Activated T-cell treated with anti-CD3 and anti-CD28 coated beads, Interleukin-2, amount 50 U/mL, for 72 hours (primary cell): ENCODE measurements at places on chromosomes 6 and 20.

DNA sequence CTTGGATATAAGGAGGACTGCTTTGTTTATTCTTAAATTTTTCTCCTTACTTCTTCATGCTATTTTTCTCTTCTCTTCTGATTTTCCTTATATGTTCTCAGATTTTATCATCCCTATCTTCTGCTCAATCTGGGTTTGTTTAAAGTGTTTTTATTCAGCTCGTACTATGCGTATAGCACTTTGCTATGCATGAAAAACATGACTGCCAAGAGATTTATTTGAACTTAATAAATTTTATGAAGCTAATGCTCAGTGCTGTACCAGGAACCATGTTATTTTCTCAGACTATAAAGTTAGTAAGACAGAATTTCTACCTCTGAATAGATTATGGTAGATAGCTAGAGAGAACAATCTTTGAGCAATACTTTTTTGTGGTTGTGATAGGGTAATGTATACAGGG, 305.9 kb downstream of the LAMA2 start:
- DNase-seq = no peak

- no peak for DNase-seq
Observed at GRCh38 chr6:20167601-20168000, 44.7 kb downstream of the MBOAT1 start.

GRCh38 chr6:26375270-26375669, 7.6 kb upstream of the BTN2A2 start:
- DNase-seq = no peak

DNA sequence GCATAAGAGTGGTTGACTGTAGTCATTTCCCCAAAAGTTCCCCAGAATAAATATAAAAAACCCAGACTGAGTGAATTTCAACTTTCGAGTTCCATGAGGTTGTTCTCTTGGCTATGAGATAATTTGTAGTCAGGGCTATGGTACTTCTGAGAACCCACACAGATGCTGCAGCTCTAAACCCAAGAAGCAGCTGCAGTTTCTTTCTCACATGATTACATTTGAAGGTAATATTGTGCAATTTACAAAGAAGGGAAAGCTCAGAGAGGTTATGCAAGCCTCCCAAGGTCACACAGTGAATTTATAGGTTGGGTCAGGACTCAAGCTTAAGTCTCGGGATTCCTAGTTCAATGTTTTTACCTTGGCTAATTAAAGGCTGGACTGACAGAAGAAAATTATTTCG, 29.7 kb upstream of the CD93 start:
- no peak for DNase-seq

GRCh38 chr6:127459231-127459641, at the start of gene KIAA0408:
Gene KIAA0408, minus strand, starts transcription at chr6:127459389. Its CDS starts 5,408 bp downstream, at chr6:127453981.
- DNase-seq = no peak

DNA sequence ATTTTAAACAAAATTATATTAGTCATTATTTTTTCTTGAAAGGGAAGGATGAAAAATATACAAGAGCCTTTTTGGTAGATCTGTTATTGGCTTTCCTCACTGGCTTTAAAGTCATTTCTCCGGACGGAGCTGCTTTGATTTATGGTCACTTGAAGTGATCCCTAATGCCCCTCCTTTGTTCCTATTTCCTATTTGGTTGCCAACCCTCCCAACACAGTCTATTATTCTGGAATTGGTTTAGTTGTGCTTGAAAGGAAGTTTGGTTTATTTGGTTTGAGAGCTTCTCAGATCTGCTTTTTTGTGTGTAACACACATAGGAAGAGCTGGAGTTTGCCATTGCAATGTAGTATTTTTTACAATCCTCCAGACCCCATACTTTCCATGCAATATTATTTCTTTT, 347.9 kb downstream of the RFPL4B start:
- no peak for DNase-seq

DNA sequence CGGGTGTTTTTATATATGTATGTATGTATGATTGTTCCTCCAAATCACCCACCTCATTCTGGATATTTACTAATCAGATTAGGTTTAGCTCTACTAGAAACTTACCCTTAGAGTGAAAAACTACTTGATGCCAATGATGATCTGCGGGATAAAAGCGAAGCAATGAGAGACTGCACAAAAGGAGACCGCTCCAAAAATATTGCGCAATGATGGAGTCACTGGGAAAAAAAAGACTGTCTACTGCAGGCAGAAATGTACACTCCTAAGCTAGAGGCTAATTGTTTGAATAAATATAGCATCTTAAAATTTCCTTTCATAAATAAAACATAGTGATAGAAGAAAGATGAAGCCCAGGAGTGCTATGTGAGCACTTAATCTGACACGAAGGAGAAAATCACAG, 7.3 kb downstream of the RAB32 start:
- DNase-seq = no peak

DNA sequence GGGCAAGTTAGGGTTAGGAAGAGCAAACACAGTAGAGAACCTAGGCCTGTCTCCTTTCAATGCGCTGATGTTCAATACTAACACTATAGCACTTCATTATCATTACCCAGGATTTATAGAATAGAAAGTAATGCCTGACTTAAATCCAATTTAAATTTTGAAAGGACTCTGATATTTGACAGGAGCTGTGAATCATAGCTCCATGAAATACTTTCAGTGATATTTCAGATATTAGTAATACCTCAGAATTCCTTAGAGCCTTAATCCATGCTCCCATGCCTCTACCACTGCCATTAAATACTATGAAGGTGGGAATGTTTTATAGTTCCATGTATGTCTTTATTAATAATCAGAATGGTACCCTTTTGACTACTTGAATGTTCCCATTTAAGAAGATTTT, 530.2 kb downstream of the BCKDHB start:
- DNase-seq = no peak

DNA sequence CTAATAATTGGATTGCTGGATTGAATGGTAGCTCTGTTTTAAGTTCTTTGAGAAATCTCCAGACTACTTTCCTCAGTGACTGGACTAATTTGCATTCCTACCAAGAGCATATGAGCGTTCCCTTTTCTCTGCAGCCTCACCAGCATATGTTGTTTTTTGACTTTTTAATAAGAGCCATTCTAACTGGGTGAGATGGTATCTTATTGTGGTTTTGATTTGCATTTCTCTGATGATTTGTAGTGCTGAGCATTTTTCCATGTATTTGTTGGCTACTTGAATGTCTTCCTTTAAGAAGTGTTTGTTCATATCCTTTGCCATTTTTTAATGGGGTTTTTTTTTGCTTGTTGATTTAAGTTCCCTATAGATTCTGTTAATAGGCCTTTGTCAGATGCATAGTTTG, 94.7 kb upstream of the AHI1 start:
- no peak for DNase-seq

GRCh38 chr20:50285376-50286173, 94.9 kb downstream of the CEBPB start:
- DNase-seq = peak; percentile 63

DNA sequence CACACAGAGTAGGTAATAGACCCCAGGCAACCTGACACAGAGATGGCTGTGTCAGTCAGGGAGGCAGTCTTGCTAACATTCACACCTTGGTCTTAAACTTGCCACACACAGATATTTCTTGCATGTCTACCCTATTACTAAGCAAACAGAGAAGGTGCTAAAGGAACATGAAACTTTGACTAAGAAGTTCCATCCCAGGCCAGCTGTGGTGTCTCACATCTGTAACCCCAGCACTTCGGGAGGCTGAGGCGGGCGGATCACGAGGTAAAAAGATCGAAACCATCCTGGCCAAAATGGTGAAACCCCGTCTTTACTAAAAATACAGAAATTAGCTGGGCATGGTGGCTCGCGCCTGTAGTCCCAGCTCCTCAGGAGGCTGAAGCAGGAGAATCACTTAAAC, 222.4 kb upstream of the JARID2 start:
- DNase-seq = peak; percentile 85

- peak; percentile 76 for DNase-seq
Observed at GRCh38 chr6:118894425-118895260, 691 bp downstream of the ASF1A start.

- no peak for DNase-seq
Observed at GRCh38 chr6:106490974-106491373, 130.5 kb downstream of the CRYBG1 start.

DNA sequence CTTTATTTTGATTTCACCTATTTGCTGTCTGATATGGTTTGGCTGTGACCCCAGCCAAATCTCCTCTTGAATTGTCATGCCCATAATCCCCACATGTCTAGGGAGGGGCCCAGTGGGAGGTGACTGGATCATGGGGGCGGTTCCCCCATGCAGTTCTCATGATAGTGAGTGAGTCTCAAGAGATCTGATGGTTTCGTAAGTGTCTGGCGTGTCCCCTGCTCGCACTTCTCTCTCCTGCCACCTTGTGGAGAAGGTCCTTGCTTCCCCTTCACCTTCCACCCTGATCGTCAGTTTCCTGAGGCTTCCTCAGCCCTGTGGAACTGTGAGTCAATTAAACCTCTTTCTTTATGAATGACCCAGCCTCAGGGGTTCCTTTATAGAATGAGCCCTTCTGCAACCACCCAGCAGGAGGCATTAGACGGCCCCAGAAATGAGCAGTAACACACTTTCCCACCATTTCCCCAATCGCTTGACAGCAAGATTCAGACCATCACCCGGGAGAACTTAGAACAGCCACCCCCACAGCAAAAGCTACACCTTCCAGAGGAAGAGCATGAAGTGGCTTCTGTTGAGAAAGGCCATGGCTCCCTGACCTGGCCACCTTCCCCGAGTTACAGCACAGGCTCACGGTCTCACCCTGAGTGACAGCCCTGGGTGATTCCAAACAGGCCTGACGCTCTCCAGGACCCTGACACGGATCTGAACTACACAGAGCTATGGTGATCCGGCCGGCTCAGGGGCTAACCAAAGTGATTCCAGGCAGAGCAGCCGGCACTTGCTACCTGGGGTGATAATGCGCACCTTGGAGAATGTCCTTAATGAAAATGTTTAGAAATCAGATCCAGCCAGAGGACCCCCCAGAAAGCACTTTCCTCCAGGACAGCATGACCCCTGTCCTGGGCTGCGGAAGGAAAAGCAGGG, 131.2 kb upstream of the CDH4 start:
- peak; percentile 25 for DNase-seq

DNA sequence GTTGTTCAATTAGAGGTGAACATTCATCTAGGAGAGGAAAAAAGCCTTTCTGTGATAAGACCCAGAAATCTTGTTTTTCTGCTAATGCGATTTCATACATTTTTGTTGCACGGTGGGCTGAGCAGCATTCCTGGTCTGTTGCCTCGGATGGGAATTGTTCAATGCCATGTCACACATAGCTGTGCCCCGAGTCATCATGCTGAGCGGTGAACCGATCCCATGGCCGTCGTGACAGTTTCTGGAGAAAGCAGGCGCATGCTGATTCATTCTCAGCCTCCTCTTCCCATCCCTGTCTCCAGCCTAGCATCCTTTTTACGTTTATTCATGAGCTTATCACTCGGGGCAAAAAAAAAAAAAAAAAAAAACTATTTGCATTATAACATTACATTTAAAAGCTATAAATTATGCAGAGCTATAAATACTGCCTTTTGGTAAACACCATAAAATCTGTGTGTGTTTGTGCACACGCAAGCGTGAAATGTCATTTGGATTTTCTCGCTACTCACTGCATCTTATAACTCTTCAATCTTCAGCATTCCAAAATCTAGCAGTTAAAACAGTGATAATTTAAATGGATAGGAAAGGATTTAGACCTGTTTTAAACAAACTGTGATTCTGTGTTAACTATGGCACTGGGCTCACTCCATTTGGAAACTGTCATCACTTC, 58.9 kb upstream of the IFNGR1 start:
- no peak for DNase-seq

GRCh38 chr6:112117554-112117953, 30.2 kb downstream of the FAM229B start:
- no peak for DNase-seq

GRCh38 chr6:149318581-149319286, 1.2 kb downstream of the TAB2 start:
- DNase-seq = no peak

- DNase-seq = no peak
Observed at GRCh38 chr20:33677991-33678702, 3.9 kb upstream of the NECAB3 start.

DNA sequence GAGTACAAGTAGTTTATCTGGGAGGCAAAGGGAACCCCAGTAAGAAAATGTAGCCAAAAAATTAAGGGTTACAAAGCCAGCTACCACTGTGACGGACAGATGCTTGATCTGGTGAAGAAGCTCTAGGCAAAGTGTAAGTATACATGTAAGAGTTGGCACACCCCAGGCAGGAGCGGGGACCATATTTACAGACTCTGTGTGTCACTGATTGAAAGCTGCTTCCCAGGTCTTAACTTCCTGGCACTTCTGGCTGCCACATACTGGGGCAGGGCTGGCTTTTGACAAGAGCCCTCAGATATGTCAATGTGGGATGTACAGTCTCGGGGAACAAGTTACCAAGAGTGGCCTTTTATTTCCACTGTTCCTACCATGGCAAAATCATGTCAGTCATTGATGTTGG, 48.0 kb upstream of the BCLAF1 start:
- no peak for DNase-seq

GRCh38 chr6:125533710-125534397, 215.6 kb upstream of the HEY2 start:
- DNase-seq = no peak

DNA sequence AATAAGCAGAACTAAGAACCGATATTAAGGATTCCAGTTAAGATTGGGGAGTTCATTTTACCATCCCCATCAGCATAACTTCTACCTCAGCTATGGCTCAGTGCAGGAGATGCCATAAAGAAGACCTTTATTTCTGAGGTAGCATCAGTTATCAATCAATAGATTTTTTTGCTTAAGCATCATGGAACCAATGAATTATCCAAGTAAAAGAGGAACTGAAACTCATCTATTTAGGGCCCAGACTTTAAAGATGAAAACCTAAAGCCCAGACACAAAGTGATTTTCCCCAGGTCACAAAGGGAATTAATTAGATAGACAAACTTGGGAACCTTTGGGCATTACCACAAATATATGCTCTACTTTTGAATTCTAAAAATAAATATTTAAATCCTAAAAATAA, 59.2 kb upstream of the TINAG start:
- DNase-seq = no peak

DNA sequence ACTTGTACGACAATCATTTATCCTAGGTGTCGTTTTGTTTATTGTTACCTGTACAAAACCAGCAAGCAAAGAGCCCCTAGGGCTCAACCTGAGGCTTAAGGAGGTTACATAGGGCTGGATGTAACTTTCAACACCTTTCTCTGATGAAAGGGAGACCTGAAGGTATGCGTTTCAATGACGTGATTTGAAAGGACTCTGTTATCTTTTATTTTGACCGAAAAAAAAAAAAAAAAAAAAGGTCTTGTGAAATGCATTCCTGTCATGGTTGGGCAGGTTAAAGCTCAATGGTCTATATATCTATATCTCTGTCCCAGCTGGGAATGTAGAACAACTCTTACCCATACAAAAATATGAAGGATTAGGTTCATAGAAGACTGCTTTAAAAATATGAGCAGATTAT, 78.7 kb upstream of the SASH1 start:
- DNase-seq = no peak
